CD14-positive monocyte (primary cell): ENCODE measurements at places on chromosomes 4 and X. TPM values are rescaled to one million over a fixed set of nuclear protein-coding genes. Genes with fewer than 3 reads are reported as not detected.
A peak's percentile ranks its signal among the peaks of the same experiment; 100 is the strongest.

GRCh38 chrX:103356130-103356798 is at the start of gene TCEAL9:
Gene TCEAL9 (plus strand): TSS chrX:103356506. CDS start chrX:103357685, 1,179 bp downstream.
- H3K27me3 ChIP-seq: no peaks in the 10 kb centered on the region
- H3K4me3 ChIP-seq: peak within 1 kb of the TSS; percentile 83
- peaks cover 6% of the 10 kb centered on the region for H3K4me1 ChIP-seq
- DNase-seq: no peak

GRCh38 chr4:99430106-99430505 is 5.0 kb downstream of the ADH7 start:
- H3K27ac ChIP-seq: no peak overlapping the region
- no peak overlapping the region for H3K4me3 ChIP-seq
- H3K27me3 ChIP-seq: no peaks in the 10 kb centered on the region
- no peaks in the 10 kb centered on the region for H3K4me1 ChIP-seq

- H3K27ac ChIP-seq: peak overlapping the region; percentile 81
- H3K36me3 ChIP-seq: peaks cover 4% of the 10 kb centered on the region
- peaks cover 13% of the 10 kb centered on the region for H3K4me1 ChIP-seq
- DNase-seq: no peak
- no peaks in the 10 kb centered on the region for H3K27me3 ChIP-seq
- peak overlapping the region; percentile 85 for H3K4me3 ChIP-seq
Measured at GRCh38 chrX:71067712-71068043, 456 bp downstream of the SNX12 start.

DNA sequence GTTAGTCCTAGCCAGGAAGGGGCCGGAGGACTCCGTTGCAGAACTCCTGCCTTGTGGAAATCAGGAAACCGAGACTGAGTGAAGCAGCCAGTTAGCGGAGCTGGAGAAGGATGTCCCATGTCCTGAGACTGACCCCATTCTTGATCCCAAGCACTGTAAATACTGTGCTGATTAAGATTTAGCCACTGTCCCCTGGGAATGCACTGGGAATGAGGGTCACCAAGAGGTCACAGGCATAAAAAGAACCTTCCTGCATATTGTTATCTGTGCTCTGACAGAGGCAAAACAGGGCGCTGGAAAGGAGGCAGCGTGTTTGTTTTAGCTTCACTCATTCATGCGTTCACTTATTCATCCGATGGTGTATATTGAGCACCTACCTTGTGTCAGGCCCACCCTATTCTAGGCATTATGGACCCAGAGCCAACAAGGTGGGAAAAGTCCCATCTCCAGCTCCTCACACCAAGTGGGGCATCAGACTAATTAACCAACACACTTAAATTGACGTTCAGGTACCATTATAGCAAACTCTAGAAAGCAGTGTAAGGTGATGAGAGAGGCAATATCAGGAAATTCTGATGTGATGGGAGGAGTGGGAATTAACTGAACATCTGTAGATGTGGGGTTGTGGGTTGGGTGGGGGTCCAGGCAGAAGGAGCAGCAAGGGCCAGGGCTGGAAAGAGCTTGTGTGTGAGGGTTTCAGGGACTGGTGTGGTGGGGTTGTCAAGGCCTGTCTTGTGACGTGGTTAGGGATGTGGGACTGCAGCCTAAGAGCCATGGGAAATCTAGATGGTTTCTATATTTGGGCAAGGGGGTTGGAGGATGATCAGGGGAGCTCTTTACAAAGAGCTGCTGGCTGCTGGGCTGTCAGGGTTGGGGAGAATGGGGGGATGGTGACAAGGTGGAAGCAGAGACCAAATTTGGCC is 10.6 kb upstream of the SLC2A9 start:
- no peaks in the 10 kb centered on the region for H3K27me3 ChIP-seq
- no peak overlapping the region for H3K4me3 ChIP-seq
- H3K27ac ChIP-seq: peak overlapping the region; percentile 50
- no peaks in the 10 kb centered on the region for H3K36me3 ChIP-seq
- DNase-seq: no peak

- H3K4me3 ChIP-seq: no peak overlapping the region
- H3K36me3 ChIP-seq: no peaks in the 10 kb centered on the region
- no peak overlapping the region for H3K27ac ChIP-seq
- peaks cover 14% of the 10 kb centered on the region for H3K4me1 ChIP-seq
Measured at GRCh38 chrX:49019599-49020249, 17.7 kb upstream of the GRIPAP1 start.

DNA sequence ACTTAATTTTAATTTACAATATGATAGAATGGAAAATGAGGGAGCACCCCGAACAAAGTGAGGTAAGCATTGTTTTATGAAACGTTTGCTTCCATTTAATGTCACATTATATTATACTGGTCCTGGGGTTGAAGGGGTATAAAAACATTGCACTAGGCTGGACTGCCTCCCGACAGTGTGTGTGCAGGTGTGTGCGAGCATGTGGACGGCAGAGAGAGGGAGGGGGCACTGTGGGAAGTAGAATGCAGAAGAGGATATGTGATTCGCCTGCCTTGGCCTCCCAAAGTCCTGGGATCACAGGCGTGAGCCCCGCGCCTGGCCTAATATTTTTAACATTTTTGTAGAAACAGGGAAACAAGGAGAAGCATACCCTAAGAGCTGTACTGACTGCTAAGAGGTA is 36.0 kb downstream of the IRF2 start:
- DNase-seq: no peak
- H3K4me3 ChIP-seq: no peak overlapping the region
- H3K4me1 ChIP-seq: peaks cover 24% of the 10 kb centered on the region

DNA sequence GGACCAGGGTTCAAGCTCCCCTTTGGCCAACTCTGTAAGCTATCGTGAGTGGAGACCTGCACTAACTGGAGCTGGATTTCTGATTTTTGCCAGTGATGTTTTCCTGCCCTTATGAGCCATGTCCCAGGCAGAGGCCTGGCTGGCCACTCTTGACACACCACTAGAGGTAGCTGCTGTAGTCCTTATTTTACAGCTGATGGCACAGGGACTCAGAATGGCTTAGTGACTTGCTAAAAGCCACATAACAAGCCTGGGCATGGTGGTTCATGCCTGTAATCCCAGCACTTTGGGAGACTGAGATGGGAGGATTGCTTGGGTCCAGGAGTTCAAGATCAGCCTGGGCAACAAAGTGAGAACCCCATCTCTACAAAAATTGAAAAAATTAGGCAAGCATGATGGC is 33.4 kb downstream of the CYTL1 start:
- H3K4me1 ChIP-seq: no peaks in the 10 kb centered on the region
- H3K27me3 ChIP-seq: no peaks in the 10 kb centered on the region
- H3K4me3 ChIP-seq: no peak overlapping the region
- H3K27ac ChIP-seq: no peak overlapping the region

GRCh38 chr4:121555315-121556107 is 141.3 kb downstream of the ANXA5 start:
- no peak overlapping the region for H3K4me3 ChIP-seq
- H3K4me1 ChIP-seq: no peaks in the 10 kb centered on the region
- no peak for DNase-seq
- H3K27me3 ChIP-seq: no peaks in the 10 kb centered on the region
- H3K27ac ChIP-seq: no peak overlapping the region
- H3K36me3 ChIP-seq: no peaks in the 10 kb centered on the region

DNA sequence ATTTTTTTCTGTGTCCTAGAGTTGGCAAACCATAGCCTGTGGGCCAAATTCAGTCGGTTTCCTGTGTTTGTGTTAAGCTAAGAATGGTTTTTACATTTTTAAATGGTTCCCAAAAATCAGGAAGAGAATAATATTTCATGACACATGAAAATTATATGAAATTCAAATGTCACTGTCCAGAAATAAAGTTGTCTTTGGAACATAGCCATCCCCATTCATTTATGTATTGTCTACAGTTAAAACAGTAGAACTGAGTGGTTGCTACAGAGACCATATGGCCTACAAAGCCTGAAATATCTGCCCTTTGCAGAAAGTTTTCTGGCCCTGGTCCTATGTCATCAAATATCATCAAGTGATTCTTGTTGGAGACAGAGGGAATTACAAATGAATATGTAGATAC is 15.5 kb downstream of the FRMPD4 start:
- H3K36me3 ChIP-seq: no peaks in the 10 kb centered on the region
- H3K4me3 ChIP-seq: no peak overlapping the region

DNA sequence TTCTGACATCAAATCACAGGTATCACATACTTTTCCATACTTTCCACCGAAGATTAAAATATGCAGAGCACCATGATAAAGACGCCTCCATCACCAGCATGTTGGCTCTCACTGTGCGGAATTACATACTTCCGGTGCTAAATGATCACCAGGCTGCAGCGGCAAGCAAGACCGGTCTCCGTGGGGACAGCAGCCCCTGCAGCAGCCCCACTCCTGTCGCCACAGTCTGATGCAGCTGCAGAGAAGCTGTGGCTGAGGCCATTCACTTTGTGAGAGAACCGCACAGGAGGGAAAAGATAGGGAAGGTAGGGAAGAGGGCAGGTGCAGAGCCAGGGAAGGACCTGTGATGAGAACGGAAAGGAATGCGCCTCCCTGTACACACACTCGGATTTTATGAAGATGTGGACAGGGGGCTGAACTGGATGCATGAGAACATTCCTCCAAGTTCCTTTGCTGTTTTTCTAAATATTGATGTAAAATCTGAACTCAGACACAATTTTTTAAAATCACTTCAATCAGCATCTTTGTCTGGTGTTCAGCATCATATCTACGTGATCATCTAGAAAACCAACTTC is 38.3 kb downstream of the AFAP1 start:
- H3K4me1 ChIP-seq: no peaks in the 10 kb centered on the region
- H3K4me3 ChIP-seq: no peak overlapping the region
- no peaks in the 10 kb centered on the region for H3K36me3 ChIP-seq
- DNase-seq: no peak
- H3K27ac ChIP-seq: no peak overlapping the region

DNA sequence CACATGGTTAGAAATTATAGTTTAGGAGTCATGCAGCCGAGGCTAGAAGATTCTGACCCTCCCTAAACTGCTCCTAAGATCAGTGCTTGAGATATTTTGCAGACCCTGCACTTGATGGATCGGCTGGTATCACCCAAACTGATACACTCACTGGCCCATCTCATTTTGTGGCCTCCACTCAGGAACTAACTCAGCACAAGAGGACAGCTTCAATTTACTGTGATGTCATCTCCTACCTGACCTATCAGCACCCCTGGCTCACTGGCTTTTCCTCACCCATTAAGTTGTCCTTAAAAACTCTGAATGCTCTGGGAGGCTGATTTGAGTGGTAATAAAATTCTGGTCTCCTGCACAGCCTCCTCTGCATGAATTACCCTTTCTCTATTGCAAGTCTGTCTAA is 450.9 kb downstream of the PCDH10 start:
- H3K27me3 ChIP-seq: no peaks in the 10 kb centered on the region
- no peak overlapping the region for H3K4me3 ChIP-seq
- no peak overlapping the region for H3K27ac ChIP-seq

- no peaks in the 10 kb centered on the region for H3K4me1 ChIP-seq
- DNase-seq: no peak
- no peaks in the 10 kb centered on the region for H3K36me3 ChIP-seq
- H3K27me3 ChIP-seq: no peaks in the 10 kb centered on the region
- H3K4me3 ChIP-seq: no peak overlapping the region
Measured at GRCh38 chrX:71993371-71993770, 82.7 kb downstream of the NHSL2 start.

Gene FGF16
- not detected in 2 replicates for polyA plus RNA-seq

DNA sequence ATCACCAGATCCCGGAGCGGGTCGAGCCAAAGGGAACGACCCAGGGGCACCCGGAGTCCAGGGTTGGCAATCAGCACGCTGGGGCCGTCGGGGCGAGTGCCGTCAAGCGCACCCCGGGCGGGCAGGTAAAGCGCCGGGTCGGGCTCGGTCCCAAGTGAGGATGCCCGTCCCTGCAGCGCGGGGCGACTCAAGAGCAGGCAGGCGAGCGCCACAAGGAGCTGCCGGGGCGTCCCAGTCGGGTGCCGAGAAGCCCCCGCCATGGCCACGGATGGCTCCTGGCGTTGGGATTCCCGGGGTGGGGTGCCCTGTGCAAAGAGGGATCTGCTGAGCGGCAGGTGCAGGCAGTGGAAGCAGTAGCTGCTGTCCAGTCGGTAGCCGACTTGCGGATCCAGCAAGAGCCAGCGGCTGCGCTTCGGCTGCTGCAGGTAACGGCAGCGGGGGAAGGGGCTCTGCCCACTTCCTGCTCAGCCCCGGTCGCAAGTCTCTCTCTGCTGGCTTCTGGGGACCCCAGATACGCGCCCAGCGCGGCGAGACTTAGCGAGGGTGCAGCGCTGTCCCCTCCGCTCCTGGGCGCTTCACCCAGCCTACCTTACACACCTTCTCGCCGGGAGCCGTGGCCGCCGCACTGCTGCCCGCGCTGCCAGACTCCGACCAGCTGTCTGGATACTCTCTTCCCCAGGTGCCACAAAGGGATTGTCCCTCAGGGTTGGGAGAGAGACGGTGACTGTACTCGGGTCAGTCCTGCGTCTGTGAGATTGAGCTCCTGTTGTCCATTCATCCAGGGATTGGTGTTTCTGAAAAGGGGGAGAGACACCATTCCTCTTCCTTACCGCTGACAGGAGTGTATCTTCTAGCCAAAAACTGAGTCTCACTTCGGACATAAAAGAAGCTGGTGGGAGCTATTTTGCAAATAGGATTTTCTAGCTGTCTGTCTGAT is at the start of gene FREM3:
Gene FREM3 (minus strand): TSS at position 260 of the 937 bp plus-strand sequence. CDS start 0 bp downstream, at position 260.
- H3K36me3 ChIP-seq: no peaks in the 10 kb centered on the region
- no peak within 1 kb of the TSS for H3K27ac ChIP-seq
- peaks cover 11% of the 10 kb centered on the region for H3K4me1 ChIP-seq
- H3K27me3 ChIP-seq: peaks cover 34% of the 10 kb centered on the region
- peak within 1 kb of the TSS; percentile 34 for H3K4me3 ChIP-seq
- no peak for DNase-seq

Gene SPANXN5
- polyA plus RNA-seq: not detected

GRCh38 chrX:107465932-107466620 is 16.6 kb downstream of the FRMPD3 start:
- no peak overlapping the region for H3K4me3 ChIP-seq
- no peak for DNase-seq
- no peak overlapping the region for H3K27ac ChIP-seq
- H3K36me3 ChIP-seq: no peaks in the 10 kb centered on the region
- no peaks in the 10 kb centered on the region for H3K4me1 ChIP-seq

- H3K4me3 ChIP-seq: no peak overlapping the region
- no peak for DNase-seq
- H3K36me3 ChIP-seq: no peaks in the 10 kb centered on the region
- no peaks in the 10 kb centered on the region for H3K4me1 ChIP-seq
Measured at GRCh38 chrX:107213477-107213876, 7.1 kb downstream of the DNAAF6 start.

Gene GLRB
- polyA plus RNA-seq: not detected

- no peak overlapping the region for H3K4me3 ChIP-seq
- H3K27ac ChIP-seq: no peak overlapping the region
- H3K27me3 ChIP-seq: no peaks in the 10 kb centered on the region
- no peak for DNase-seq
- H3K4me1 ChIP-seq: no peaks in the 10 kb centered on the region
- H3K36me3 ChIP-seq: no peaks in the 10 kb centered on the region
Measured at GRCh38 chr4:25827373-25827772, 35.4 kb downstream of the SEL1L3 start.

GRCh38 chrX:149069899-149070298 is 435.2 kb downstream of the IDS start:
- H3K36me3 ChIP-seq: no peaks in the 10 kb centered on the region
- no peak for DNase-seq
- no peaks in the 10 kb centered on the region for H3K27me3 ChIP-seq
- no peak overlapping the region for H3K4me3 ChIP-seq
- no peak overlapping the region for H3K27ac ChIP-seq
